ENCODE measurements at places on chromosomes 2 and 18.

DNA sequence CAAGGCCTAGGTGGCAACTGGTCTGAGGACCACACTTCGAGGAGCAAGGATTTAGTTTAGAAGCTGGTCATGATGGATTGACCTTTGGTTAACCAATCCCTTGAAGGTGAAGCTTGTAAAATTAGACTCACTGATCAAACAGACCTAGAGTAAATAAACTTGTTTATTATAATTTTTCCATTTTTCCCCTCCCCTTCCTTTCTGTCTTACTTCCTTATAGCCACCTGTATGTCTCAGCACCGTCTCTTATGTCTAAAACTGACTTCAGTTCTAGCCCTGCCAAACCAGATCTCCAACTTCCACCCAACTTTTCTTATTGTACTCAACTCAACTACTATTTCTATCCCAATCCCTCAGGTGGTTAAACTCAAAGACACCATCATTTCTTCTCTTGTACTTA lies 92.8 kb upstream of the THOC1 start:
- no peak for DNase-seq

DNA sequence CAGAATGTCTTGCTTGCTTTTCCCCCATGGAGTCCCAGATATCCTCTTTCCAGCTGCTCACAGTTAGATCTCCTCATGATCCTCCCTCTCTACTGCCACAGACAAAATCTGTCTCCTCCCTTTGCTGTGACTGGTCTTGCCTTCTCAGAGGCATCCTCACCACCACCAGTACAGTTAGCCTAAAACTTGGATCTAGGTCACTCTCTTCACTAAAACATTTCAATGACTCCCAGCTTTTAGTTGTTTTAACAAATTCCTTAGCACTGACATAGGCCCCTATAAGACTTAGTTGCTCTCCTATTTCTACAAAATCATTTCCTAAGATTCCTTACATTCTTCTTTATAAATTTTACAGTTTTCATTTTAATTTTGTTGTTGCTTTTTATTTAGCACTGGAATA lies 734.2 kb upstream of the CHAC2 start:
- DNase-seq, result no peak

DNA sequence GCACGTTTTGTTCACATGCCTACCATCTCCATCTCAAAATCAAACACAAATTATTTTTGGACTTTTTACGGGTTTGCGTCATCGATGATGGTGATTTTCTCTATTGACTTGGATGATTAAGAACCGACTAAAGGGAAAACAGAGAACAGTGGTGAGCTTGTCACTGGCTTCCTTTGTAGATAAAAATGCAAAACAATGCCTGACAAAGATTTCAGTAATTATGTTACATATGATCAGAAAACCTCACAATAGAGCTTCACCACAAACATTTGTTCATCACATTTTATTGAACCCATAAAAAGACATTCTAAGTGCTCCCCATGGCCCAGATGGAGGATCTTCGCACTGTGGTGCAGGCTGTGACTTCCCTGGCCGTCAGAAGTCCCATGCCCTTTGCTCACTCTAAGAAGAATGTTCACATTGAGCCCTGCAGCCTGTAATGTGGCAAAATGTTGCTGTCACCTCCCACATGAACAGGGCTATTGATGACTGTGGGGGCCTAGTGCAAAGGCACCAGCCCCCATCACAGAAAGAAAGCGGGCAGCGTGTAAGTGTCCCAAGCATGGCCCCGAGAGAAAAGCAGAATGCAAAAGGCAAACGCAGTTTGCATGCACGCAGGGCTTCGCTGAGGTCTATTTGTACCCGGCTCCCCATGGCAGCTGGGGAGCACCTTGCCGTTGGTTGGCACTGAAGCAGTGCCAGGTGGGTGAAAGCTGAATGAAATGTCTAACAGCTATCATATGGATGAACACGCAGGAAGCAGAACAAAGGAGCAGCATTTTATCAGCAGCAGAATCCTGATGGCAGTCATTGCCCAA lies 60.6 kb downstream of the BCL2 start:
- DNase-seq, result no peak

GRCh38 chr2:17877811-17878280 lies 621 bp upstream of the KCNS3 start:
- DNase-seq, result no peak

DNA sequence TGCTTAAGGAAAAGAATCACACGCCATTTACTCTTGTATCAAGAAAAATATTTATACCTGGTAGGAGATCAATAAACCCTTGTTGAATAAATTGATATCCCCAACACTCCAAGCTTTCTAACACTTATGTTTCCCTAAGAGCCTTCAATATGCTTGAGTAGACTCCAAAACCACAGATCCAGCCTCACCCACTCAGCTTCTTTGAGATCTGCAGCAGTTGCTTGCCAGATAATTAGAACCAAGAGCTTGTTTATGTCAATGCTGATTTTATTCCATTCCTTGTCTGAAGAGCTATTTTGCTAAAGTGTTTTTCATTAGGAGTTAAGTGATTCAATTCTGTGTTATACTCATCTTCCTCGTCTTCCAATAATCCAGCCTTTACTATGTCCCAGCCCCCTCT lies 26.3 kb upstream of the CRIM1 start:
- DNase-seq, result no peak
